Right atrium auricular region (tissue), 2 donors: ENCODE measurements at places on chromosomes 3 and 15. TPM values are rescaled to one million over a fixed set of nuclear protein-coding genes. Genes with fewer than 3 reads are reported as not detected.

Gene SKOR1
- 0.12 TPM for total RNA-seq

GRCh38 chr15:65365229-65365628 is 12.6 kb downstream of the IGDCC3 start:
- no peak overlapping the region for H3K4me3 ChIP-seq
- H3K27me3 ChIP-seq = no peaks in the 10 kb centered on the region
- H3K27ac ChIP-seq = no peak overlapping the region

DNA sequence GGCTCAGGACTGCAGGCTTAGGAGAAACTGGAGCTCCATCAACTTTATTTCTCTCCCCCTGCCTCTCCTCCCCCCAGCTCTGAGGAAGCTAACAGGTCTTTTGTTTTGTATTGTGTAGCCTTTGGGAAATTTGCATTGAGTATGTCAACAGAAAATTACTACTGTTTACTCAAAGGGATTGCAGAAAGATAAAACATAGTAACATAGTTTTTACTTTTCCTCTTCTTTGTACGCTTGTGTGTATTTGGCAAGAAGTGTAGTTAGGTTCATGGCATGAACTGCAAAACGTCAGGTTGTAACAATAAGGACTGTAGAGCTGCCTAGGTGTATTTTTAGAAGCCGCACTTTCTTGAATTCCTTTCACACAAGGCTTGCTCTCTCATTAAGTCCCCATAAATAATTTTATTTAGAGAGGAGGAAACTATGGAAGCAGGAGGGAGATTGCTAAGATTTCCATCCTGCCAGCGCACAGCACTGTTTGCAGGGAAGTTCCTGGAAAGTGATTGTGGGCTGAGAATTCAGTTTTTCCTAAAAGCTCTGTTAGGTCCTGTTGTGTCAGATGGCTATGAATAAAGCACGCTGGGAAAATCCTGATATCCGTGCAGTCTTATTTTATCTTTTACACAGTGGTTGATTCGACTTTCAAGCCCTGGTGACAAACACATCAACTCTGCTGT is 21.1 kb upstream of the SATB1 start:
- H3K36me3 ChIP-seq = no peaks in the 10 kb centered on the region
- no peaks in the 10 kb centered on the region for H3K27me3 ChIP-seq
- no peak overlapping the region for H3K27ac ChIP-seq
- H3K4me3 ChIP-seq = no peak overlapping the region
- no peak for DNase-seq

Gene CHRM5
- total RNA-seq = not detected

Gene FBXO40
- 81.6 TPM for total RNA-seq
